ENCODE measurements at places on chromosomes 2 and 18.
A peak's percentile ranks its signal among the peaks of the same experiment; 100 is the strongest.

DNA sequence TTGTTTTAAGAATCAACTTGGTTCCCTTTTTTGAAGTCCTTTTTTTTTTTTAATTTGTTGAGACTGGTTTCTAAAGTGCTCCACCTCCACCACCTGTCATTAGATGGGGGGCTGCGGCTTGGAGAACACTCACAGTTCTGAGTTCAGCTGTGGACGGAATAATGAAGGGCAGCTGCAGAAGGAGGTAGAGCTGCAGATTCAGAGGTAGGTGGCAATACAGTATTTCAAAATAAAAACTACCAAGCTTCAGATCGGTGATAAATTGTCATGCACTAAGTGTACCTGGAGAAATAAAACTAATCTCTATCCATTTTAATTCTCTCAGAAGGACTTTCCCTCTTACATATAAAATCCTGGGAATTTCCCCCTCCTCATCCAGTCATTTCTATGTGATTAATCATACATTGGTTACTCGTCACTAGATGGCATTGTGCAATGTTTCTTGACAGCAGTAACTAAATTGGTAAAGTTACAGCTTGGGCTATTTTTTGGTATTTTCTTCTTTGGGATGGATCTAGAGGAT, 81.1 kb upstream of the SLC39A10 start:
- no peak for DNase-seq

DNA sequence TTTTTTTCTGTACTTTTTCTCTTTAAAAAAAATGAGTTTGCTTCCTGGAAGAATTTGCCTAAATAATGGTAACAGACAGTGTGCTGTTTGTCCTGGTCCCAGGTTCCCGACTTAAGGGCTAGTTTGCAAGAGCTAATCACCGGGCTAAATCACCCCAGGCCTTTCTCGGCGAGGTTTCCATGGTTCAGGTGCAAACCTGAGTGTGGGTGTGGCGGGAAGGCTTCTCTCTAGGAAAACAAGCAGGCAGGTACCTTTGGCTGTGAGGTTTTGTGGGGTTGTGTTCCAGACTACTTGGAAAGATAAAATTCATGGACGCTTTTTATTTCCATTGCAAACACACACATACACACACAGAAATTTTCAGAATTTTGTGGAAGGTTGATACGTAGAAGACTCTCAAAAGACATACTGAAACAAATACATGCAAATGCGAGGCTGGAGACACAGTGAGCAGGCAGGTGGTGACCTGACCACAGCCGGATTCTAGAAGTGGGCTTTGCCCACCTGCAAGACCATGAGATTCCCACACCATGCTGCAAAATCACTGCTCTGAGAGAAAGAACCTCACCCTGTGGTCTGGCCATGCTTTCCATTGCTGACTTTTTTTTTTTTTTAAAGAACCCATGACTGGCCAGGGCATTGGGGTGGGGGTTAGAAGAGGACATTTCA, 815 bp downstream of the CNDP1 start:
- DNase-seq: no peak

- no peak for DNase-seq
Observed at GRCh38 chr2:64929333-64929732, 59.9 kb upstream of the SLC1A4 start.

DNA sequence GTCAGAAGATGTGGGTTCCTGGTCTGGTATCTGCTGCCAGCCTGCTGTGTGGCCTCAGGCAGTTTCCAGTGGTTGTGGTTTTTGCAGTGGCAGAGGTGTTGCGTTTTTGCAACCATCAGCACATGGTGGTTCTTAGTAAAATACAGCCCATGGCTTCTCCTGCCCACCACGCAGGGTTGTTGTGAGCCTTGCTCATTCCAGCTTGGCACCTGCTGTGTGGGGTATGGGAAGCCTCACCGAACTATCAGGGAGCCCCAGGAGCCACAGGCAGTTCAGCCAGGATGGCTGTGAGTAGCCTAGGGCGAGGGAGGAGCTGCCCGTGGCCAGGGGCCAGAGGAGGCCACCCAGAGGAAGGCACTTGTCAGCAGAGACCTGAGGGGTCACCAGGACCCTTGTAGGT, 9.8 kb downstream of the ARID5A start:
- peak; percentile 15 for DNase-seq

- no peak for DNase-seq
Observed at GRCh38 chr2:44079686-44080085, 83.9 kb upstream of the LRPPRC start.
